ENCODE measurements at places on chromosomes 12 and 14.

DNA sequence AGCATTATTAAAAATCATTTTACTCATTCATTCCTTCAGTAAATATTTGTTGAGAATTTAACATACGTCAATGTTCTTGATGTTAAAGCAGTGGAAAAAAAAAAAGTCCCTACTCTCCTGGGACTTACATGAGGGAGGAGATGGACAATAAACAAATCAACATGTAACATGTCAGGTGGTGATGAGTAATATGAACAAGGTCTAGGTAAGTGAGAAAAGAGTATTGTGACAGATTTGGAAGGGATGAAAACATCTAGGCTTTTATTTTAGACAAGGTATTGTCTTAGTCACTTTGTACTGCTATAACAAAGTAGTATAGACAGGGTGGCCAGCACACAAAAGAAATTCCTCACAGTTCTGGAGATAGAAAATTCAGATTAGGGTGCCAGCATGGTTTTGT, 167.2 kb downstream of the FSCB start:
- DNase-seq = no peak

GRCh38 chr12:6177642-6178358, 22.4 kb upstream of the CD9 start:
- DNase-seq = no peak

GRCh38 chr14:47606566-47606965, 68.8 kb downstream of the MDGA2 start:
- no peak for DNase-seq

DNA sequence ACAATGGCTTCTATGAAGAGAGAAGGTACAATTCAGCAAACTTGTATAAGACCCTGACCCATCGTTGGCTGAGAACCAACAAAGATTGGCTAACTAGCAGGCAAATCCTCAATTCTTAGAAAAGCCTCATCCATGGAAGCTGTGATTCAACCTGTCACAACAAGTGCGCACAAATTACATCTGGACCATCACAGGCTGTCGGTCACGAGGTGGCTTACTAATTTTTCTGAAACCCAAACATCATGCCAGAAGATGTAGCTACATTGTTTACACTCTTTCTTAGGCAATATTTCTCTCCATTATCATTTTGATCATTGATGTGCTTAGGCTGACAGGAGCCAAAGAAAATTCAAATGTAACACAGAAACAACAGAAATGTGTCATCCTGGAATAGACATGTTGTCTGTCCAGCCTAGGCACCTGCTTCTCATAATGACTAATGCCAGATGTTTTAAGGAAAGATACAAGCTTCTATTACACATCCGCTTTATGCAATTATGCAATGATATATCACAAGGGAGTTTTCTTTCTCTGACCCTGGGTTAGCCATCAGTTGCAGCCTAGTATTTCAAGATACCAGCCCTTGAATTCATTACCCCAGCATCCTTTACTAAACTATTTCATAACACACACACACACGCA, 92.9 kb upstream of the DIO2 start:
- no peak for DNase-seq

DNA sequence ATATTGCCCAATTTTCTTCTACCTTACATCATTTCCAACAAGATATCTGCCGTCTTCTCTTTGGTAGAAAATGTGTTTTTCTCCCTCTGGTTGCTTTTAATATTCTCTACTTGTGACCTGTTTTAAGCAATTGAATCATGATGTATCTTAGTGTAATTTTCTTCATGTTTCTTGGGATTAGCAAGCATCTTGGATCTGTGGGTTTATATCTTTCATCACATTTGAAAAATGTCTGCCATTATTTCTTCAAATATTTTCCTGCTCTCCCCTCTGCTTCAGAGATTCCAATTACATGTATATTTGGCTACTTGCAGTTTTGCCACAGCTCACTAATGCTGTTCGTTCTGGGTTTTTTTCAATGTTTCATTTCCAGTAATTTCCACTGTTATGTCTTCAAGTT, 30.1 kb downstream of the CKAP4 start:
- DNase-seq = no peak

DNA sequence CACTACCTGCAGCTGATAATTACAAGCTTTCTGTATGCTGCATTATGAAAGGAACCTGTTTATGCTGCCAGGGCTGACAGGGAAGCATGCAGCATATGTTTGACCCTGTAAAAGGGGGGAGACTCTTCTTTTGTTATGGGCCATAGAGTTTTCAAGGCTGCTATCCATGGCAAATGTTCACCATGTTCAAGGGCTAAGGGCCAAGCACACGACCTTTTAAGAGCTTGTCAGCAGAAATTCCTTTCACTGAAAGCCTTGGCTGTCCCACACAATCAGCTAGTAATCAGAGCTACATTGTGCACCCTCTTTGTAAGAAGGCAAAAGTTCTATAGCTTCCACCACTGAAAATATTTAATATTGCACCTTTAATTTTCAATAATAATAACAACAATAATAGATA, 74.2 kb upstream of the MBIP start:
- no peak for DNase-seq

DNA sequence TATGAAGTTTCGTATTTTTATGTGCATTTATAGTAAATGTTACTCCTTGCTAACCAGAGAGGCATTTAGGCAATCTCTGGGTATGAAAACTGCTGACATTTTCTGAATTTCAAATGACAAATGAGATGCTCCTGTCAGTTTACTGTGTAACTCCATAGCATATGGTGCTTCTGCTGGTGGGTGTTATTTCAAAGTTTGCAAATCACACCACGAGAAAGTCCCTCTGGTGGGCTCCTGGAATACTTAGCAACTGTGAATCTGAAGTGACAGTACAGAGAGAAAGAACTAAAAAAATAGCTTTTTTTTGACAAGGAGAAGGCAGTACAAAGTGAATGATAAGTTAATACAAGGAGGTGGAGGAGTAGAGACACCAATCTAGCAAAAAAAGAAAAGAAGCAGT, 161.5 kb downstream of the DERA start:
- DNase-seq = no peak

DNA sequence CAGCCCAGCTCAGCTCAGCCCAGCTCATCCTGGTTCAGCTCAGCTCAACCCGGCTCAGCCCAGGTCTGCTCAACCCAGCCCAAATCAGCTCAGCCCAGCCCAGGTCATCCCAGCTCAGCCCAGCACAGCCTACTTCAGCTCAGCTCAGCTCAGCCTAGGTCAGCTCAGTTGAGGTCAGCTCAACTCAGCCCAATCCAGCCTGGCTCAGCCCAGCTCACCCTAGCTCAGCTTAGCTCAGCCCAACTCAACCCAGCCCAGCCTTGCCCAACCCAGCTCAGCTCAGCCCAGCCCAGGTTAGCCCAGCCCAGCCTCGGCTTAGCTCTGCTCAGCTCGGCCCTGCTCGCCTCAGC, 332.3 kb downstream of the TMEM121 start:
- no peak for DNase-seq

All from activated CD4-positive, alpha-beta T cell treated with anti-CD3 and anti-CD28 coated beads, Interleukin-2, amount 50 U/mL, for 48 hours (primary cell).